ENCODE measurements at places on chromosomes 4 and X.

DNA sequence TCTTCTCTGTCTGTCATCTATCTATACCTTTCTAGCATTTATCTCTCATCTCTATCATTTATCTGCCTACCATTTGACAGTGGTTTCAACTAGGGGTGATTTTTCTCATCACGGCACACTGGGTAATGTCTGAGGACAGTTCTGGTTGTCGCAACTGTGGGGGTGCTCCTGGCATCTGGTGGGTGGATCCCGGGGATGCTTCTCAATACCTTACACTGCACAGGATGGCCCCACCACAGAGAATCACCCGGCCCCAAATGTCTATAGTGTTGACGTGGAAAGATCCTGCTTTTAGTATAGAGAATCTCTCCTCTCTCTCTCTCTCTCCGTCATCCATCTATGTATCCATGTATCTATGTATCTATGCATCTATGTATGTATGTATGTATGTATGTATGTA is 7.2 kb downstream of the P2RY8 start:
- DNase-seq = no peak

GRCh38 chr4:141680060-141680459 is 43.7 kb downstream of the IL15 start:
- no peak for DNase-seq

DNA sequence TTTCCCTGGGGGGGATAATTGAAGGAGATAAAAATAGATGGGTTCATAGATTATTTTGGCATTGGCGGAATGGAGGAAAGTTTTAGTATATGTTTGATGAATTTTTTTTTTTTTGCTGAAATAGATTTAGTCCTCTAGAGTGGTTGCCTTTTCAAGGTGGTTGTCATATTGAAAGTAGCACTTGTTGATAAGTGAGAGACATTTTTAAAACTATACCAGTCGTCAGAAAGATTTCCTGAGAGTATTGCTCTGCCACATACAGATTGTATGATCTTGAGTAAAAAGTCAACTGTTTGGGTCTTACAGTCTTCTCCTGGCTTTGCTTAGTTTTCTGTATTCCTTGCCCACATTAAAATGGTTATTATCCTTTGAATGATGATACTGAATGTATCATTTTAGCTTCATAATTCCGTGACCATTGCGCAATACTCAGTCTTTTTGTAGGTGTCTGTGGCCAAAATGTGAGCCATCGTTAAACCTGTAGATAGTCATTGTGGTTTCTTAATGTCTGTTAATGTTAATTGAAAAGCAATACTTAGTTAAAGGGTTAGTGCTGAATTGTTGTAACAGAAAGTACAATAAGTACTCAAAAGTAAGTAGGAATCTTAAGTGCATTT is 7.1 kb downstream of the SMARCAD1 start:
- DNase-seq = no peak

DNA sequence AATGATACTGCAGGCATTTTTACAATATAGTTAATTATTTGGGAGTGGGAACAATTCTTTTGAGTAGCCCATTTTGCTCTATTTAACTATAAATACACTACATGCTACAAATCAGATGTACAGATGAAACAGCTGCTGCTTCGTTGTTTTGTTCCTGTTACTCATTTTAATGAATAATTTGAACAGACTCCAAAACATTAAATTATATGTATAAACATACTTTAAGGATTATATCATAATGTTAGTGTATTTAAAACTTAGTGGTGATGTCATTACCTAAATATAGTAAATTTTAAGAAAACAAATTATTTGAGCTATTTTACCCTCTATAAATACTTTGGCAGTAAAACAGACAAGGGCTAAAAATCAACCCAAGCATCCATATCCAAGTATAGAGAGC is 60.7 kb downstream of the GAB1 start:
- DNase-seq = no peak

DNA sequence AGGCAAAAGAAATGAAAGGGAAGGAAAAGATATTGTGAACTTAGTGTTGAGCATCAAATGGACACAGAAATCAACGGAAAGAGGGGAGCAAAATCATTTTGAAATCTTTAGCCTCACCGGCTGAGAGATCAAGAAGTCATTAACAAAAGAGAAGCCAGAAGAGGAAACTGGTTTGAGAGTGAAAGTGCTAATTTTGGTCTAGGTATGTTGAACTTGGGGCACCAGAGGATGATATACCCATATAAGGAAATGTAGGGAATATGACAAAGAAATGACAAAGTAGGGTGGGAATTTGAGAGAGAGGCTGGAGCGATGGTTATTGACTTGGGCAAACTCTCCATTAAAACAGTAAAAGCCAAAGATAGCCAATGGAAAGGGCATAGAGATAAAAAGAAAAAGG is 183.4 kb upstream of the ATOH1 start:
- DNase-seq = no peak

DNA sequence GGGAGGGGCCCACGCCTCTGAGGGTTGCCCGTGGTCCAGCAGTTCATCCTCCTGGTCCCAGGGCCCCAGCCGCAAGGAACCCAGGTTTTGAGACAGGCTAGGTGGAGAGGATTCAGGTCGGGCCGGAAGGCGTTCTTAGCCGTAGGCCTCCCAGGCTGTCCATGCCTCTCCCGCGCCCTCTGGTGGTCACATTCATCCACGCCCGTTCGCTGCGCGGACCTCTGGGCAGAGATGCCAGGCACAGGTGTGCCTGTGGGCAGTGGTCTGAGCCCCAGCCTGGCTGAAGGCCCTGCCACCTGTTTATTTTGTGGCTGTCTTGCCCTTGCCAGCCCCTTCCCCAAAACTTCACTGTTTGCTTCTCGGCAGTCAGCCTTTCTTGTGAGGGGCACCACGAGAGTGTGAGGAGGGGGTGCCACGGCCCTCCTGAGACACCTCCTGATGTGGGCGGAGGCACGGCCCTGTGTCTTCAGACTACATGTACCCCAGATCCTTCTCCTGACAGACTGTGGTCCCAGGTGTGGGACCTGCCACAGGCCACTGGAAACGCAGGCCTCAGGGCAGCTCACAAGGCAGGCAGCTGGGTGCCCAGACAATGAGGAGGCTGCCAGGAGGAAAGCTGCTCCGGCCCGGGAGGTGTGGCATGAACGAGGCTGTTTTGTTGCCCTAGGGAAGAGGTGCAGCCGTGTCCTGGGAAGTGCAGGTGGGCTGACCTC is 5.0 kb downstream of the UVSSA start:
- peak; percentile 86 for DNase-seq

DNA sequence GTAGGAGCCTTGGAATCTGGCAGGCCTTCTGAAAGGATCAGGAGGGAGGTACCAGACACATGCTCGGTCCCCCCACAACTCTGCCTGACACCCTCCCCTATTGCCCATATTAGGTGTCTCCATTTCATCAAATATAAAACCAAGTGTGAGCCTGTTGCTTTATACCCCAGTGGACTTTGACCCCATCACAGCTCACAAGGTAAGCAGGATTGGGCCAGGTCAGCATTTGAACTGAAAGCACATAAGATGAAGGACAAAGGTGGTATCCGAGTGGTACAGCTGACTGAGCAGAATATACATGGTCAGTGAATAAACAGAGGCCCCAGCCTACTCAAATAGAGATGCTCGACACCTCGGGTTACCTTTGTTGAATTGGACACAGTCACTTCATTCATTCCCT is 20.0 kb downstream of the SLC25A43 start:
- DNase-seq = no peak

DNA sequence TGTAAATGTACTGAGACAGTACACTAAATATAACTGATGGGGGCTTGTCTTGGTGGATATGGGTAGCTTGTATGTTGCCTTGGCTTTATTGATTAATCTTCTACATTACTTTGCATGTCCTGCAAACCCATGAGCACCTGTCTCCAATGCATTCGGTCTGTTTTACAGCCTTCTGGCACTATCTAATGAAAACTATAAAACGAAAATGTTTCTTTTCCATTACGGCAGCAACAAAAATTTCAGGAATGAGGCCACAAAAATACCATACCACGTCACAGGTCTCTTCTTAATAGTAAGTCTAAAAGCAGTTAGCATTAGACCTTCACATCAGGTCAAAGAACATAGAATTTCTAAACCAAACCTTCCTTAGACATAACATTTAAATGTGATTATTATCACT is 49.8 kb downstream of the EDNRA start:
- DNase-seq = no peak

- DNase-seq = no peak
Observed at GRCh38 chrX:136529795-136530194, 2.2 kb upstream of the VGLL1 start.

DNA sequence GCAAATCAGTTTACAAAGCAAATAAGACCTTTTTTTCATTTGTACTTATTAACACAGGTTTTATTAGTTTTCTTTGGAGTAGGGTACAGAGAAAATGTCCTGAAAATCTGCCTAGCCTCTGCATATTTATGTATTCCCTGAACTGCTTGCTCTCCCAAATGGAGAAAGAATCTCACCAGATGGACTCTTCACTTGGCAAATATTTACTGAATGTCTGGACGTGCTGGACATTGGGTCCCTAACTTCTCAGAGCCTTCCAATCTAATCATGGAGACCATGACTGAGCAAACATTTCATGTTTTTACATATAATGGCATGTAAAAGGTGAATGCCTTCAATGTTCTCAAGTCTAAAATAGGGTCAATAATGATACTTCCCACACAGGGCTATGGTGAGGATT is 126.0 kb downstream of the CHRDL1 start:
- DNase-seq = peak; percentile 6

- DNase-seq = no peak
Observed at GRCh38 chr4:162837241-162837640, 329.4 kb downstream of the NAF1 start.
